ENCODE measurements at places on chromosomes 7 and 10.
A peak's percentile ranks its signal among the peaks of the same experiment; 100 is the strongest.

GRCh38 chr7:93476491-93477344 is 97.8 kb downstream of the CALCR start:
- DNase-seq = no peak

DNA sequence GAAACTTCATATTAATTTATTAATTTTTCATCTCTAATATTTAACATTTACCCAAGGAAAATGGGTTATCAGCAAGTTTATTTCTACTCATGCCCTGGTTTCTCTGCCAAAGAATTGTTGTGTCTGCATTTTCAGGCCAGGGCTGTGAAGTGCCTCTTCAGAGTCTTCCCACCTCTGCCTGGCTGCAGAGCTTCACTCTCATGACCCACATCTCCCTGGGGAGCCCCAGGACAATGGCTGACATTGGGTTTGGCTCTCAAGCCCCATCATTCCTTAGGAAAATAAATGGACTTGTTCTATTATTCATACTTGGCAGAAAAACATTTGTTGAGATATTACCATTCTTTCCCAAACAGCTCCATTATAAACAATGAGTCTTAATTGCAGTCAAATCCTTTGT is 30.3 kb downstream of the CACNA2D1 start:
- peak; percentile 15 for DNase-seq

DNA sequence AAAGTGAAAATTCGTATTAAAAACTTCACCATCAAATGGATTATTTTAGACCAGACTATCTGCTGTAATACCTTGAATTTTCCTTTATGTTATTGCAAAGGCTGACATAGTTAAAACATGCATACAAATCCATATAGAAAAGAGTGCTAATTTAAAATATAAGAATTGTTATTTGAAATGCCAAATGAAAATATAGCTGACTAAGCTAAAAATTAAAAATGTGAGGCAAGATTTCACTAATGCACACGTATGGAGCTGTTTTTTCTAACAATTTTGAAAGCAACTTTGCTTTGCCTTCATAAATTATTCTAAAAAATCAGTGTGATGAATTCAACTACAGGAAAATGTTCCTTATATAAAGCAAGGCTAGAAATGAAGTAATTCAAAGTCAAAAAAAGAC is 62.5 kb downstream of the MPP7 start:
- DNase-seq = no peak

DNA sequence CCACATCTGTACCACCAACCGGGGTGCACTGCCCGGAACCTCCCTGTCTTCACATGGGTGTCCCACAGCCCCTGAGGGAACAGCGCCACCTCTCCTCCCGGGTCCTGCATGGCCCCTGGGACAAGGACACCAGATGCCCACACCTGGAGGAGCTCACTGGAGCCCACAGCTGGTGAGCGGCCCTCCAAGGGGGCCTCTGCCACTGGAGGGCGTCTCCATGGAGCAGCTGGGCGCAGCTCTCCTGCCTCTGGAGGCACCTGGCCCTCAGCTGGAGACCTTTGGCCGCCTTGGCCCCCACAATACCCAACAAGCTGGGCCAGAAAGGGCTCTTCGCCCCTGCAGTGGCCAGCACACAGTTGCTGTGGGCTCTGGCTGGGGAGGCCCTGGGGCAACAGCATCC is 7.3 kb upstream of the NKX6-2 start:
- no peak for DNase-seq

DNA sequence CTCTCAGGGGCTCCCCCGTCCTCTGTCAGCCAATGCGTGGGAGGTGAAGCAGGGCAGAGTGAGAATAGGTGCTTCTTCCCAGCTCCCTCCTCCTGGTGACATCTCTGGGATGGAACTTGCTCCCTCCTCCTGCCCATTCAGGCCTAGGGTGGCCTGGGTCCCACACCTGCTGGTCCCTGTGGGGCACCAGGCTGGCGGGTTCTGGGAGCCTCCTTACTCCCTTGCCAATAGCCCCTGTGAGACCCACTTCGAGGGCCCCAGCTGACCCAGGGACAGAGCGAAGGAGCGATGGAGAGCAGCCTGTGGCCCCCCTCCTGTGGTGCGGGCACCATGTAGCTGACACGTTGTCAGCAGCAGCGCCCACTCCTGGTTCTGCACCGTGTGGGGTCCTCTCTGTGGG is 512.6 kb downstream of the GLRX3 start:
- DNase-seq = no peak
